ENCODE measurements at places on chromosomes 16 and 17.

DNA sequence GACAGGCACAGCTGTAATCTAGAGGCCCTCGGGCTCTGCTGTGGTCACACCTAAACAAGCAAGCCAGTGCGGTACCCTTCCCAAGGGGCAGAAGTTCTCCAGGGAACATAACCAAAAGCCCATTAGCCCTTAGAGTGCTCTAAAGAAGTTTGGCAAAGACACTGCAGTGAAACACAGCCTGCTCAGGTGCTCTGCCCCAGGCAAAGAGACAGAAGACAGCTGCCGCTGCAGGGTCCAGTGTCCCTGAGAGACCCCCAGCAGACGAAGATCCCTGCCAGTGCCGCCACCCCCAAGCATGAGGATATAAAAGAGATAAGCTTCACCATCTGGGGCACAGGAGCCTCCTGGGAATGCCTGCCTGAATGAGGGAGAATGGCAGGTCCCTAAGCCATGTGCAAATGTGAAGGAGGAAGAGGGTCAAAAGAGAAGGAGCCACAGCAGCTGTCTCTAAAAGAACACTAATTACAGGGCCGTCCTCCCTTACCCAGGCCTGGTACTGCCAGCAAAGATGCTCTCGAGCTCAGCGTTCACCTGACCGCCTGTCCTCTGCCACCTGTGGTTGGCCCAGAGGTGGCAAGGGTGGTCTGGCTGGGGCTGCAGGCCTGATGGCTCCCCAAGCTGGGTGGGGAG is 29.7 kb downstream of the CUEDC1 start:
- no peak for DNase-seq

DNA sequence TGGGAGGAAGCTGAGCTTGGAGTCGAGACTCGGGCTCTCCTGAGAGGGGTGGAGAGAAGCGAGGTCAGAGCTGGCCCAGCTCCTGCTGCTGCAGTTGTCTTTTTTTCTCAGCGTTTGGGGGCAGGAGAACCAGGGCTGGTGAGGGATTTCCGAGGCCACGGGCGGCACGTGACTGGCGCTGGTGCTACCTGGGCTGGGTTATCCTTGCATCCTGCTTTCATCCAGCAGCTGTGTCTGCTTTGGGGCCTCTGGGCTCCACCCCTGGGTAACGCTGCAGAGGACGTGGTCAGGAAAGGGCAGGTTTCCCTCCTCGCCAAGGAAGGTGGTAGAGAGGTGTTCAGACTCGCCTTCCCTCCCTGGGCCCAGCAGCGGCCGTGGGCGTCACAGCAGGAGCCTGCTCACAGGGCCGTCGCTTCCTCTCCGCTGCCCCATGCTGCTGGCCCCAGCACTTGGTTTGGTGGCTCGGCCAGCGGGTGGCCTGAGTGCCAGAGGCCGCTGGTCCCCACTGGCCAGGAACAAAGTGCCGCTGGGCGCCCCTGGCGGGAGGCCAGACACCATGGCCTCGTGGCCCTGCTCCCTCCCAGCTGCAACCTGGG is 22.5 kb downstream of the GSE1 start:
- DNase-seq = no peak

- DNase-seq = no peak
These were observed 5.1 kb upstream of the HOXB2 start for GRCh38 chr17:48549914-48550501.

DNA sequence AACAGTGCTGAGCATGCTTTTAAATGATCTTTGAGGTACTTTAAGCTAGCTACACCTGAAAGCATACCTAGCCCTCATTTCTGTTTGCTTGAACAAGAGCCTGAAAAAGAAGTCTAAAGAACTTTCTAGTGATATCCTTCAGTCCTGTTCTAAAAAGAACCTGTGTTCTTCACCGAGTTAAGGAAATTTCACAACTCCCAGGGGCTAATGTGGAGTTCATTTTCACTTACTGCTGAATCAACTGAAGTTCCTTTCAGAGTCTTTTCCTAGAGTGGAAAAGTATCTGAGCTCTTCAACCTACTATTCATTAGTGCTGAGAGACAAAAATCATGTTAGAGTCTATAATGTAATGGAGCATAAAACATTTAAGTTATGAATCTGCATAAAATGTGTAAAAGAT is 66.9 kb downstream of the CHD9 start:
- no peak for DNase-seq

Measured in astrocyte of the cerebellum (primary cell).